Natural killer cell (primary cell): ENCODE measurements at places on chromosomes 4 and X. TPM values are rescaled to one million over a fixed set of nuclear protein-coding genes. Genes with fewer than 3 reads are reported as not detected.
A peak's percentile ranks its signal among the peaks of the same experiment; 100 is the strongest.

Gene NAT8L
- total RNA-seq, result not detected

Gene PABPC4L
- not detected for total RNA-seq

Gene CWH43
- total RNA-seq, result not detected

Gene MAGEC1
- total RNA-seq, result not detected

Gene UGT2B11
- not detected for total RNA-seq

Gene ADRA2C
- not detected for total RNA-seq

Gene RAB41
- not detected for total RNA-seq

Gene ADGRL3
- total RNA-seq, result not detected

Gene HHIP
- not detected for total RNA-seq

DNA sequence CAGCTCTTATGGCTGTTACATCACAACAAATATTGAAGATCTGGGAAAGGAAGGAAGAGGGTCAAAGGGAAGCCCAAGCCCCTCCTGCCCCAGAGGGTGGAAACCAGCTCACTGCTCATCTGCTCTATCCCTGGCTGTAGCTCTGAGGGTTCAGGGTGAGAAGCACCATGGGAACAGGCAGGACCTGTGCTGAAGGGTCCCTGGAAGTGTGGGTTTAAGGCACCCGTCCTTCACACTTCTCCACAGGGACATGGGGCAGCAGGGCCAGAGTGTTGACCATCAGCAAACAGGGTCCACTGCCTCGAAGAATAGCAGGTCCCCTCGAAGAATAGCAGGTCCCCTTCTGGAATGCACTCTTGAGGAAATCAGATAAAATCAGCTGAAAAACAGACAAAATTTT, 4.4 kb downstream of the RTL5 start:
- no peak for DNase-seq

- no peak for DNase-seq
These were observed 49.2 kb downstream of the WDFY3 start for GRCh38 chr4:84917086-84917821.

DNA sequence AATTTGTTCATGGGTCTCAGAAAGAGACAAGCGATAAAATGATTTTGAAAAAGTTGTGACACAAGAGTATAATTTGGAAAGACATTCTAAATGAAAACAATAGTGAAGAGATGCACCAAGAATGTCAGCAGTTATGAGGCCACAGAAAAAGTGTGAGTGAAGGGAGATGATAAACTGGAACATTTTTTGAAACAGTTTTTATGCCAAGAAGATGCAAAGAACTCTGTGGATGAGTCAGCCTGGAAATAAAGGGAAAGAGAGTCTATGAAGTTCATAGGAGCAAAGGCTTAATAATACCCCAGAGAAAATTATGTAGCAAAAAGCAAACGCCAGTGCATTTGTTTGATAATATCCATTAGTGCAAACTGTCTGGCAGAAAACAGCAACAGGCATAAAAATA, 188.4 kb upstream of the TBC1D9 start:
- DNase-seq, result no peak

- DNase-seq, result no peak
These were observed 123.6 kb downstream of the RBM47 start for GRCh38 chr4:40506066-40506465.

DNA sequence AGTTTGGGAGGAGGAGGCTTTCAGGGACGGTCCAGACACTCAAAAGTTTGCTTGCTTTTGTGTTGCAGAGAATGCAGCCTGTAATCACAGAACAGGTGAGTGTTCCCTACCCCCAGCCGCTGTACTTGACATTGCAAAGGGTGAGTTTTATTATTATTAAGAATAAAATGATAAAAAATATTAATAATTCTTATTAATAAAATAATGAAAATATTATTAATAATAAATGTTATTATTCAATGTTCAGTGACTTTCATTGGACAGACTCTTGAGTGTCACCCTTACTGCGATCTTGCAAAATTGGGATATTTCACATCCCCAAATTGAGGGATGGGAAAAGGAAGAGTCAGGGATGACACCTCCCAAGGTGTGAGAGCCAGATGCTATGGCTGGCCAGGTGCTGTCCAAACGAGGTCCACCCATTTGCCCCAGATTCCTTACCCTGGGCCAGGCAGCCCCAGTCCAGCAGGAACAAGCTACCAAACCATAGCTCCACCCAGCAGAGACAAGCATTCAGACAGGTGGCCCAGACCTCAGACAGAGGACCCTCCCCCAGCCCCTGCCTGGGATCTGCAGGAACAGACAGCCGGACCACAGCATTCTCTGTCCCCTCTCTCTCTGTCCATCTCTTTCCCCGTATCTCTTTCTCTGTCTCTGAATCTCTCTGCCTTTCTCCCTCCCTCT, 22.4 kb downstream of the IL3RA start:
- DNase-seq, result no peak

- no peak for DNase-seq
These were observed 8.7 kb downstream of the KLHL4 start for GRCh38 chrX:87526281-87526680.

DNA sequence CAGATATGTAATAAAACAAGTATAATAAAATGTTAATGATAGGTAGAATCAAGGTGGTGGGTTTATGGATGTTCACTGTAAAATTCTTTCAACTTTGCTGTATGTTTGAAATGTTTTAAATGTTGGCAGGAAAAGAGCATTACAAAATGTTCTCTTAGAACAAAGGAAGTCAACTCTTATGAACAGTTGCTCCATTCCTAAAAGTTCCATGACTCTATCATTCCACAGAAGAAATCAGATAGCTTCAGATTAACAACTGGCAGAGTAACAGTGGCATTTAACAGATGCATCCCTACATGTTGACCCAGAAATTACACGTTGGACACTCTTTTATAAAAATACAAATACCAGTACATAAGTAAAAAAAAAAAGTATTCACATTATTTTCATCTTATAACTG, 2023.7 kb downstream of the ARAP2 start:
- DNase-seq, result no peak

DNA sequence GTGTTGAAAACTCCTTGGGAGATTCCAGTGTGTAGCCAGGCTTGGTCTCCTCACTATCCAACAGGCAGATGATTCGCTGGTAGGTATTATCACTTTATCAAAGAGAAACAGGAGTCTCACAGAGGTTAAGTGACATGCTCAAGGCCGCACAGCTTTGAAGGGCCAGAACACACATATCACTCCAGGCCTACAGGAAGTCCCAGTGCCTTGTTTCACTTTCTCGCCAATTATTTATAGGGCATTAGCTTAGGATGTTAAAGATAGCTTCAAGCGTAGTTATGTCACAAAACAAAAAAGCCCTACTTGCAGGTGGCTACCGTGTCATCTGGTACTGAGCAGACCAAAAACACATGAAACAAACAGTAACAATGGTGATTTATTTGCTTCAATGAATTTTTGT, 13.2 kb downstream of the ATP8A1 start:
- peak; percentile 51 for DNase-seq

DNA sequence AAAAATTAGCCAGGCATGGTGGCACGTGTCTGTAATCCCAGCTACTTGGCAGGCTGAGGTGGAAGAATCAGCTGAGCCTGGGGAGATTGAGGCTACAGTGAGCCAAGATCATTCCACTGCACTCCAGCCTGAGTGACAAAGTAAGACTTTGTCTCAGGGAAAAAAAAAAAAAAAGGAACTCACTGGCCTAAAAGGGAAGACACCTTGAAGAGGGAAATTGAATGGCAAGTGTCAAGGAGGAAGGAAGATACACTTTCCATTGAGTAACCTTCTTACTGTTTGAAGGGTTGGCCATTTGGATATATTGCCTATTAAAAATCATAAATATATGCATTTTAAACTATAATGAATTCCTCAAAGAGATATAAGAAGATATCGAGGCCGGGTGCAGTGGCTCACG, 147.5 kb upstream of the FAM241A start:
- no peak for DNase-seq

DNA sequence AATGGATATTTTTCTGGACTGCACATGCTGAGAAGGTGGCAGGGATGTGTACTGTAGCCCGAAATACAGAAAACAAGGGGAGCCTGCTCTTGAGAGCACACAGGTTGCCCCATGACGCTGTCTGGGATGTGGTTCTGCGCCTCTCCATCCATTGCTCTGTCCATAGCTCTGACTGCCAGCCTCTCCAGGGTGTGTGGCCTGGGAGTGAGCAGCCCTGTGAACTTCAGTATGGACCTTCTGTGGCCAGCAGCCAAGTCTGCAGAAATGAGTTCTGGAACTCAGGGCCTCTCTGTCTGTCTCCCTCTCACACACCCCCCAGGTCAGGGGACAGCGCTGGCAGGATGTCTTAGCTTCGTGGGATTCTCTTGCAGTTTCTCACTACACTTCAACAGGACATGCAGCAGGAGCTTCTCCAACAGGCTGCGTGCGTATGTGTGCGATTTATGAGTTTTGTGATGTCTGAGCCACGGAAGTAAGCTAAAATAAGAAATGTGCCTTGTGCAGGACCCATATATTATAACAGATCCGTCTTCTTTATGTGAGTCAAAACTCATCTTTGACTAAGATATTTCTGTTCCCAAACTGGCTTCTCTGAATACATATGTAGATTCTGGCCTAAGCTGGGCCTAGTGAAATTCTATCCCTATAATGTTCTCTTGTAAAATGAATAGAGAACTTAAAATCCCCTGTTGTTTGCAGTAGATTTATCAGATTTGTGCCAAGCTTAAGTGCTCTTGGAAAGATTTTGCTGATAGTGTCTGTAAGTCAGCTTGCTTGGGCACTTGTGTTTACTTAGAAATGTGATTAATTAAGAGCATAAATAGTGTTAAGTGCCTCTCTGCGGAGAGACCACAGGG, 40.0 kb downstream of the PROM1 start:
- no peak for DNase-seq

DNA sequence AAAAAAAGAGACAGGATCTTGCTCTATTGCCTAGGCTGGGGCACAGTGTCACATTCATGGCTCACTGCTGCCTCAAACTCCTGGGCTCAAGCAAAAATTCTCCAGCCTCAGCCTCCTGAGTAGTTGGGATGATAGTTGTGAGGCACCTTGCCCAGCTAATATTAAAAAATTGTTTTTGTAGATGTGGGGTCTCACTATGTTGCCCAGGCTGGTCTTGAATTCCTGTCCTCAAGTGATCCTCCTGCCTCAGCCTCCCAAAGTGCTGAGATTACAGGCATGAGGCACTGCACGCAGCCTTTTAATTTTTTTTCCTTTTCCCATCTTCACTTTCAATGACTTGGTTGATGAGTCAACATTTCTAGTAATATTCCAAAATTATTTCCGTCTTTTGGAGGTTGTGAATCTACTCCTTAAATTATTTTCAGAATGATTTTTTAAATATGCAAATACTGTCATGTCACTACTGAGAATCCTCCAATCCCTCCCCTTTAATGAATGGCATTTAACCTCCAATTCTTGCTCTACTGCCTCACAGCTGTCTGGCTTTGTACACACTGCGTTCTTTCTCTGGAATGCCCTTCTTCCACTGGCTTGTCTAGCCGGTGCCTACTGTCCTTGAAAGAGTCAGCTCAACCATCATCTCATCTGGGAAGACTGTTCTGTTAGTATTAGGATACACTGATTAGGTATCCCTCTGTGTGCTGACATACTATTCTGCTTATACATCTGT, 27.5 kb upstream of the DCTD start:
- no peak for DNase-seq

DNA sequence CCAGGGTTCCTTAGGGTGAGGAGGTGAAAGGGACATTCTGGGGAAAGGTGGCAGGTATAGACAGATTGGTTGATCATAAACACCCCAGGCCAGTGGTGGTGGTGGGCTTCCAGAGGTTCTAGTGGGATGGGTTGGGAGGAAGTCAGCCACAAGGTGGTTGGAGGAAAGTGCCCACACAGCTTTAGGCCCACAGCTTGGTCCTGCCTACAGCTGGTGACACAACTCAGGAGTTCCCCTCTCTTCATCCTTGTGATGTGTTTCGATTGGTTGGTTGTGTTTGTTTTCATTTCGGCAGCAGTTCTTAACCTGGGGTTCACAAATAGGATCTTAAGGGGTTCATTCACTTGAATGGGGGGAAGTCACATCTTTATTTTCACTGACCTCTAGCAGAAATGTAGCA, 157.0 kb downstream of the TMEM164 start:
- peak; percentile 3 for DNase-seq

- DNase-seq, result no peak
These were observed at the start of gene SPP1 for GRCh38 chr4:87975466-87975865. TSS of gene SPP1 (plus strand) at chr4:87975714. CDS start at chr4:87976896, 1,182 bp downstream.

DNA sequence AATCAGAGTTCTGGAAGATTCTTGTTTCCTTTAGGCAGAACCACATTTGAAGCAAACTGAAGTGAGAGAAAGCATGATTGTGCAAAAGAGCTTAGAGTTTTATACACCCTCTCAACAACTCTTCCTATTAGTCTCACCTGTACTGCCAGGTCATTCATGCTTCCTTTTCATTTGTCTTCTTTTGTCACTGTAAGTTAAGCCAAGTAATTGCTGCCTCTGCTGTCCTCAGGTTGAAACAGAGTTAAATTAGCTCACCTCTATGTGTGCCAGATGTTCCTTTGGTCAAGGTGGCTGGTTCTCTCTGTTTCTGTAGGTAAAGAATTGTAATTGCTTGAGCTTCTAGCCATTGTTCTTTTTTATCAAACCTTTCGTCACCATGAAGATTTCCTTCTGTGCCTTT, 41.1 kb upstream of the HPGD start:
- DNase-seq, result no peak

- DNase-seq, result no peak
These were observed 505.4 kb upstream of the PITX2 start for GRCh38 chr4:111128327-111128726.

DNA sequence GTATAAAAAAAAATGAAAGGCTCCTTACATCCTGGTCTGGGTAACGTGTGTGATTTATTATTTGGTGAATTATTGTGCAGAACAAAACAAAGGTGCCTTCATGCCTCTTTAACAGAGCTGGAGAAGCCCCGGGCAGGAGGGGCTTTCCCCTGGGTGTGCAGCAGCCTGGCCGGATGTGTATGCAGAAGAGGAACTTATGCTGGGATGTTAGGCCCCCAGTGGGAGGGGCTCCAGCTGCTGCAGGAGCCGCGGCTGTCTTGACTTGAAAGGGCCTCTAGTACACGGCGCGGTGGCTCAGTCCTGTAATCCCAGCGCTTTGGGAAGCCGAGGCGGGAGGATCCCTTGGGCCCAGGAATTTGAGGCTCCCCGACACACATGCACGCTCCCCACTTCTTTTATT, 16.0 kb downstream of the CCNQ start:
- DNase-seq, result peak; percentile 19

DNA sequence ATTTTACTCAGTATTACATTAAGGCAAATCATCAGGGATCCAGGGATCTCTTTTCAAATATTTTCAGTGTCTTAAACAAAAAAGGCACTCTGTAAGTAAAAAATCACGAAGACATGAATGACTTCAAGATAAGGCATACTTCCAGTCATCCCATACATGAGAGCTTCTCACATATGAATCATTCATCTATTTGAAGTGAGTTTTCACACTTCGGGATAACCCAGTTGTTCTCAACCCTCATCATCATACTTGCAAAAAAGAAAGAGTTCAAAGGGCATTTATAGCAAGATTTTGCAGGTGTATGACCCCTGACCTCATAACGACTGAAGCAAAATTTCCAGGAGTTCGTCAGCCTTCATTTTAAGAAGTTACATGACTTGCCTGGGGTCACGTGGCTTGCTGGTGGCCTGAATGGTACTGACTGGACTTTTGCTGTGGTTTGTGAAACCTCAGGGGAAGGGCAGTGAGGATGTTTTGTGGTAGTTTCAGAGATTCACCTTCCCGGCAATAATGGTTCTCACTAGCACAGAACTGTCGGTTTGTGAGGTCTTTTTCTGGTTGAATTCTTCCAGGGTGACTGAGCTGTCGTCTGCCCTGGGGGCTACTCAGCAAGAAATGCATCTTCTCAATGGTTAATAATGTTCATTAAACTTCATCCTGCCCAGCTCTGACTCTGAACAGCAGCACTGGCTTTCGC, 115.8 kb upstream of the SHISA3 start:
- no peak for DNase-seq

- DNase-seq, result no peak
These were observed 62.1 kb upstream of the PRRG3 start for GRCh38 chrX:151633157-151633556.

- DNase-seq, result peak; percentile 69
These were observed 6.7 kb downstream of the MYL5 start for GRCh38 chr4:680928-681645.
